ENCODE measurements at places on chromosomes 5 and 9.

DNA sequence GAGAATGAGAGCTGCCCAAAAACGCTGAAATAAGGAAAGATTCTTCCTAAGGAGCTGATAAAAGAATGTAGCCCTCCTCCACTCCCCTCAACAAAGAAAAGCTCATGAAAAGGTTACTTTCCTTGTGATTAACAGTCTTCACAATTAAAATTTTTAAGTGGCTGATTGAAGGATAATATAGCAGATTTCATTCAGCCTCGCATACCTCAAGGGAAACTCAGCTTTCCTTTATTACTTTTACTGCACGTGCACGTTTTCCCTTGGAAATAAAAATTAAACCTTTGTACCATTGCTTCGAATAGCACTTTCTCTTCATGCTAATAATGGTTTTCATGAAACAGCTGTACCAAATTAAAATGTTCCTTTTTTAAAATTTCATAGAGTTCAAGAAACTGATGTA lies 234.0 kb upstream of the GRAMD2B start:
- no peak for DNase-seq

GRCh38 chr5:96703995-96704394 lies 41.8 kb downstream of the CAST start:
- DNase-seq = no peak

DNA sequence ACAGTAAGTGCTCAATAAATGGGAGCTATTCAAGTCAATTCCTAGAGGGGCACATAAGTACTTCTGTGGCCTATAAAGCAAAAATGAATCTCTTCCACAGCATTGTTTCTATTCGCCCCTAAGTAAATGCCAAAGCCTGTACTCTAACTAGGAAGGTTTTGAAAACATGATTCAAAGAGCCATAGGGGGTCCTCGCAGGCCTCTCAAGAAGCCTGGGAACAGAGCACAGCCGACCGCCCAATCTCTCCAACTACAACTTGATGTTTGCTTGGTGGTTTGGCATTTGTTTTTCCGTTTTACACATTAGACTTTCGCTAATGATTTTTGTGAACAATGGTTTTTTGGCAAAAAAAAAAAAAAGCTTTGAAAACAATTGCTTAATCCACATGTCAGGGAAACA lies 19.4 kb downstream of the EFNA5 start:
- no peak for DNase-seq

DNA sequence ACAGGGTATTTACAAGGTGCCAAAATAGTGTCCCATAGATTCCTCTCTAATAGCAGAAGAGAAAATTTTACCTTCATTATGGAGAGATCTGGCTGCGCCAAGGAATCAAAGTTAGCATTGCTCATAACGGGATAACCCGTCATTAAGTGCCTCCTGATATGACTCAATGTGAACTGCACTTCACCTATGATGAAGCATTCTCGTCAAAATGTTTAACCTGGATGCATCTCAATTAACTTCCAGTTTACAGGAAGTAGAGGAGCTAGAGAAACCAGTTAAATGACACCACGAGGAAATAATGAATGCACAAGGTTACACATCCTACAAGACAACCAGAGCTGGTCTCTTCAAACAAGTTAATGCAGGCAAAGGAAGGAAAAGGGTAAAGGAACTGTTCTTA lies 17.2 kb downstream of the FBXW11 start:
- no peak for DNase-seq

DNA sequence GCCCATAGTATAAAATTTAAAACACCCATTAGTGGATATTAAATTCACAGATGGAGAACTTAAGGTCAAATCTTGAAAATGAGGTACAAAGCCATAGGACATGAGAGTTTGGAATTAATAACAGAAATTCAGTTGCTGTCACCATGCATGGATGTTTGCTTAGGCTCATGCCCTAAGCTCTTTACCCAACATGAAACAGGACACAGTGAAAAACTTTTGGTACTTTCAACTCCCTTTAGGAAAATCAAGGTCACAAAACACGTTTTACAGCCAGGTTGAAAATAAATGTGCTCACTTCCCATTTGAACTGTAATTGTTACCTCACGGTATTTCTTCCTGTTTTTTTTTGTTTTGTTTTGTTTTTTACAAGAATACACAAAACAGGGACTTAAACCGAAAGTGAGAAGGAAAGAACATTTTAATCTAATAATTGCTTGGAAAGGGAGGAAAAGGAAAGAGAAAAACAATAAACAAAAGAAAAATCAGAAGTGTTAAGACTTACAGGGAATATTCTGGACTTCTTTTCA lies 6.1 kb upstream of the TOPORS start:
- no peak for DNase-seq

DNA sequence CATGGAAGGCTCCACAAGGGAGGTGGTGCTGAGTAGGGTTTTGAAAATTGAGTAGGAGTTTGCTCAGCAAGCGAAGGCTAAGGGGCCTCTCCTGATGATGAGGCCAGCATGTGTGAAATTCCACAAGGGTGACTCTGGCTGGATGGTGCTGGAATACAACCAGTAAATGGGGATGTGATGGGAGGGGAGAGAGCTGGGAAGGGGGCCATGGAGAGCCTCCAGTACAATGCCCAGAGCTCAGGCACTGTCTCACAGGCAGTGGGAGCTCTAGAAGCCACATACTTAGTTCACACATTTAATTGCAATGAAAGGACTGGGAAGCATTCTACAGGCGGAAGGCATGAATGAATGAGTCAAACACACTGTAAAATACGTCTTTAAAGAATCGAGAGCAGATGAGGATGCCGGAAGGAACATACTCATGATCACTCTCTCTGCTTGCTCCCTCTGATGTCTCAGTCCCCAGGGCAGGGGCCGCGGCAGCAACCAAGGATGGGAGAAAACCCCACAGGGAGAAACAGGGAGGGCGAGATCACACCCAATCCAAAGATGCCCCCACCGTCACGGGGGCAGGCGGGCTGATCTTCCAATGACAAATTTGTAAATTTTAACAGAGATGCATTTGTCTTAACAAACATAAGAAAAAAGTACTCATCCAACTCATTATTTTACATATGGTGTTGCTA lies 261.0 kb downstream of the NSG2 start:
- no peak for DNase-seq

- DNase-seq = no peak
Observed at GRCh38 chr5:154811239-154811638, 39.2 kb downstream of the FAXDC2 start.

- DNase-seq = no peak
Observed at GRCh38 chr9:88189371-88189770, 51.1 kb upstream of the SPATA31C2 start.

GRCh38 chr9:136055715-136056545 lies 39.2 kb downstream of the NACC2 start:
- no peak for DNase-seq

DNA sequence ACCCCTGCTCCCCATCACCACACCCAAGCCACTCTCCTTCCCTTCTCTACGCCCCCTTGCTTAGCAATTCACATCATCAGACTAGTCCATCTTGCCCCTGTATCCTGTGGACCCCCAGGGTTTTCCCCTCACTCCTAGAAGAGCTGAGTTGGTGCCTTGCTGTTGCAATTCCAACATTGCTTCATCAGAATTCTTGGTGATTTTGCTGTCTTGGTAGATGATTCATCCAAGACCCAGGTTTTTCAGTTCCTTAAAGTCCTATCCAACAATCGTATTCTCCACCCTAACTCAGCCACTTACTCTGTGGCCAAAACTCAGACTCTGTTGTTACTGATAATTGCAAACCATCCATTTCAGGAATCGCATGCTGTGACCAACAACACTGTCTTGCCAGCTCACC lies 21.4 kb upstream of the CCNJL start:
- DNase-seq = no peak

- no peak for DNase-seq
Observed at GRCh38 chr5:127878174-127878750, 175.1 kb downstream of the CCDC192 start.

- no peak for DNase-seq
Observed at GRCh38 chr5:168472329-168472728, 13.9 kb upstream of the RARS1 start.

- no peak for DNase-seq
Observed at GRCh38 chr9:136865041-136865767, 904 bp downstream of the EDF1 start.

DNA sequence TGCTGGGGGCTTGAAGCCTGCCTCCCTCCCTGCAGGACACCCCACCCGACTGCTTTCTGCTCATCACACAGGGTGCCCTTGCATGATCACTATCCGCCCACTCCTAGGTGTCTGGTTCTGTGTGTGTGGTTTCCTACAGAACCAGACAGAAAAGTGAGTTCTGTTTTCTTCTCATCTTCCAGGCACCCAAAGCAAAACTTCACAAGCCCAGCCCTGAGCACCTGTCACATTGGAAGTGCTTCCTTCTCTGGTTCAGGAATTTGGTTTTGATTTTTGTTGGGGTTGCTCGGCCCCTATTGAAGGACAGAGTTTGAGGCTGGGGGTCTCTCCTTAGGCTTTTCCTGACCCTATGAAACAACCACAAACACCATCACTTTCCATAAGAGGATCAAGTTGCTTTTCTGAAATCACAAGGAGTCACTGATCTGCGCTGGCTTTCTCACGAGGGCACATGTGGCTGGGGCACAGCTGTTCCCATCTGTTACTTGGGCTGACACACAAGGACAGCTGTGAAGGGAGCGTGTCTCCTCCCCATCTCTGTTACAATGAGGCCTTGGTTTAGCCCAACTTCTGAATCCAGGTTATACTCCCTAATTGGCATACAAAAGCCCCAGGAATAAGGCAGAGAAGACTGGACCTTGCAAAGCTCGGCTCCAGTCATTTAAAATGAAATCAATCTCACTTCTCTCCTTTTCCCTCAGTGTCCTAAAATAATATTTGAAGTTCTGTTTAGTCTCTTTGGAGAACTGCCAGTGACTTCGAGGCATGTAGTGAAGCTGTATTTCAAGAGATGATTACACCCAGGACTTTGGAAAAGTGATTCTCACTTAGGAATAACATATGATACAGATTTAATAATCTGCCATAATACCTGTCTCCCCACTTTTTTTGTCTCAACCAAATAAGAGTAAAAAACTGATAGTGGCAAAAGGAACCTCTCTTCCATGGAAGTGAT lies 213.1 kb upstream of the GAS1 start:
- no peak for DNase-seq

DNA sequence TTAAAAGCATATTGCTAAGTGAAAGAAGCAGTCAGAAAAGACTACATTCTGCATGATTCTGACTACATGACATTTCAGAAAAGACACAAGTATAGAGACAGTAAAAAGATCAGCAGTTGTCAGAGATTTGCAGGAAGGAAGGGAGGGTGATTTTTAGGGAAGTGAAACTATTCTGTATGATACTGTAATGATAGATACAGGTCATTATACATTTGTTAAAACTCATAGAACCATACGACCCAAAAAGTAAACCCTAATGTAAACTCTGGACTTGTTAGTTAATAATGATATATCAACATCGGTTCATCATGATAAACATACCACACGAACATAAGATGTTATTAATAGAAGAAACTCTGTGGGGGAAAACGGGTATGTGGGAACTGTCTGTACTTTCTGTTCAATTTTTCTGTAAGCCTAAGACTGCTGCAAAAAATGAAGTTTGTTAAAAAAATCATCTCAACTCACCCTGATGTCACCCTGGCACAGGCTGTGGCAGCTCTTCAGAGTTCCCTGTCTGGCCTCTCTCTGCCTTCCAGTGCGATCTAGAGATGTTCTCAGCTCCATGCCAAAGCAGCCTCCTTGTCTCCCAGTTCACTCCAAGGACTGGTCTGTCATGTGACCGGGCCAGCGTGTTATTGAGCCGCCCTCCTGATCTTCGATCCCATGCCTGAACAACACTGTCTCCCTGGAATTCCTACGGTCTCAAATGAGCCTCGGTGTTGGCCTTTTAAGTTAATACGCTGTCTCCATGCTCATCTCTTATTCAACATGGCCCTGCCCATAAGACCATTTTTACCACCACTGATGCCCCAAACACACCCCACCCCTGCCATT lies 35.4 kb downstream of the PRLR start:
- no peak for DNase-seq

DNA sequence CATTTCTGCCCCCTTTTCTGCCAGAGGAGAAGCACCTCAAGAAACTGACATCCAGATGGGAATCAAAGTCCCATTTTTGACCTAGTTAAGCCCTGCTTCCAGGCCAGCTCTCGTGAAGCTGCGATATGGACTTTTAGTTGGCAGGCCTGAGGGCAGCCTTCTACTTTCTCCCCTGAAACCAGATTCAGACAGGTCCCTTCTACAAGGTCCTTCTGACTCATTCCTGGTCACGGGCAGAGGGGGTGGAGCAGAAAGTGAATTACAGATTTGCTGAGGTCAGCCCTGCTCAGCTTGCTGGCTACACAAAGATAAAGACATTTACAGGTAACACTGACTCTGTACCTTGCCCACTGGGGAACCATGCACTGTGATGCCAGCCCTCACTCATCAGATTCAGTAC lies 52.8 kb upstream of the TUT7 start:
- no peak for DNase-seq

- DNase-seq = no peak
Observed at GRCh38 chr9:72210522-72210921, 61.3 kb downstream of the GDA start.

GRCh38 chr5:149341876-149342275 lies 3.4 kb upstream of the GRPEL2 start:
- DNase-seq = no peak

DNA sequence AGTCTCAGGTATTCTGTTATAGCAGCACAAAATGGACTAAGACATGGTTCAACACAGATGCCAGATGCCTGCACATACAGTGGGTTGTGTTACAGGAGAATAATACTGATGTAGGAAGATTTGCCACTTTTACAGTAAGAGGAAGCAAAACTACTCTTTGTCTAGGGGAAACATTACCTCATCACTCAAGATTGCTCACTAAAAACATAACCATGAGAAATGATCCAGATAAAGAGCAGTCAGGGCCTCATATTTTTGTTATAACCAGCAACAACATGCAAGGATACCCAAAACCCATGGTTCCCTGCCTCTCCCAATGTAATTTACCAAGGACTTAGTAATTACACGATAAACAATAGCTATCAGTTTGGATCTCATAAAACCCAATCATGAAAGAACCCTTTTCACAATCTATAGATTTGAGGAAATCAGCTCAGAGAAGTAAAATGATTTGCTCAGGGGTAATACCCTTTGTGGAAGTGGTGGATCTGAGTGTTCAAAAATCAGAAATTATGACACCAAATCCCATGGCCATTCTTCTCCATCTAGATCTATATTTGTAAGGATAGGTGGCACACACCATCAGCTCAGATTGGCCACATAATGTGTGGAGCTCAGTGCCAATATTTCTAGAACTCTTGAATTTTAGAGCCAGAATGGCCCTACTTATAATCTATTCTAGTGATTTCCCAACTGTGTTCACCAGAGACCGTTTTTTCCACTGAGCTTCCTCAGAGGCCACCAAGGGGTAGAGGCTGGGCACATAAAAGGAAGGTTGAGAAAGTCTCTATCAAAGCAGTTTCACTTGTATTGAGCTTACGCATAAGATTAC lies 27.8 kb downstream of the DPYSL3 start:
- no peak for DNase-seq

GRCh38 chr9:110969971-110970386 lies 68.3 kb downstream of the LPAR1 start:
- DNase-seq = no peak

DNA sequence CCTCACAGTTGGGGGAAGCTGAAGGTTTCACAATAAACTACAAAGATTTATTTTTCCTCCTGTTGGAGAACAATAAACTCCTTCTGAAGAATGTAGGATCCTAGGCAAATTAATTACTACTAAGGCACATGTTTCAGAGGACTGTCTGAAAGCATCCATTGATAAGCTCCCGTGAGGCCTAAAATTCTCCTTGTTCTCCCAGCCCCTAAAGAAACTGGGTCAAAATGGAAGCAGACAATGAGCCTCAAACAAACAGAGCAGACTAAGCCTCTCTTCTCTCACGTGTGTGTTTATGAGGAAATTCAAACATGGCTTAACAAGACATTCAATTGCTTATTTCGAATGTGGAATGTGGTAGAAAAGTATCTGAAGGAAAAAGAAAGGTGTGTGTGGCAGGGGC lies 249.0 kb downstream of the GLIS3 start:
- no peak for DNase-seq
